Coronary artery (tissue), 2 donors: ENCODE measurements at places on chromosomes 6 and 20.

GRCh38 chr20:53970232-53970631 lies 100.2 kb downstream of the BCAS1 start:
- no peak for DNase-seq

GRCh38 chr6:103367212-103367611 lies 1492.5 kb downstream of the HACE1 start:
- no peak for DNase-seq

DNA sequence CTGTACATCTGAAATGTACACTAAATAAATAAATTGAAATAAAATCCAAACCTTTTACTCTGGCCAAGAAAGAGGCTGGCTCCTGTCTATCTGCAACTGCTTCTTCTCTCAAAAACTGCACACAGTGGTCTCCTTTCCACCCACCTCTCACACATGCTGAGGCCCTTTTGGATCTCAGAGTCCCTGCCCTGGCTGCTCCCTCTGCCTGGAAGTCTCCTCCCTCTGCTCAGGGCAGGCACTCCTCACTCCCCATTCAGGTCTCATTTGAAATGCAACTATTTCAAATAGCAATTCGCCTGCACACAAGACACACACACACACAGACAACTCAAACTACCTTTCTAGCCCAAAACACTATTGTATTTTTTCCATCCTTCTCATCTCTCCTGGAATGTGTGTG lies 348.8 kb downstream of the PKHD1 start:
- DNase-seq, result no peak

DNA sequence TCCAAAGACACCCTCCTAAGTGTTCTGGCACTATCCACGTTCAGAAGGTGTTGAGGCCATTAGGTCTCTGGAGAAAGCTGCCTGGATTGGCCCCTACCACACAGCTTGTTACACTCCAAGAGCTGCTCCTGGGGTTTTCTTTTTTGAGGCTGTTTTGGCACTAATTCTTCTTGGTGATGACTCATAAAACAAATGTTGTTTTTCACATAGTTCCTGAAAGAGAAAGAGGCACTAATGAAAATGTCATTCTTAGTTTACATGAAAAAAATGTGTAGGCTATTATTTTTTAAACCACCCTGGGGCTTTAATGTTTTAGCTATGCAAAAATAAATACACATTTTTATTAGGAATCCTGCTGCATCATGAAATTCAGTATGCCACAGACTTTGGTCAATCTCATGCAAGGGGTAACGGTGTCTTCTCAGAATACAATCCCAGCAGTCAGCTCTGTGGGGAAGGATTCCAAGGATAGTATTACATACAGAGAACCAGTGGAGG lies 38.1 kb downstream of the TBPL1 start:
- DNase-seq, result no peak

DNA sequence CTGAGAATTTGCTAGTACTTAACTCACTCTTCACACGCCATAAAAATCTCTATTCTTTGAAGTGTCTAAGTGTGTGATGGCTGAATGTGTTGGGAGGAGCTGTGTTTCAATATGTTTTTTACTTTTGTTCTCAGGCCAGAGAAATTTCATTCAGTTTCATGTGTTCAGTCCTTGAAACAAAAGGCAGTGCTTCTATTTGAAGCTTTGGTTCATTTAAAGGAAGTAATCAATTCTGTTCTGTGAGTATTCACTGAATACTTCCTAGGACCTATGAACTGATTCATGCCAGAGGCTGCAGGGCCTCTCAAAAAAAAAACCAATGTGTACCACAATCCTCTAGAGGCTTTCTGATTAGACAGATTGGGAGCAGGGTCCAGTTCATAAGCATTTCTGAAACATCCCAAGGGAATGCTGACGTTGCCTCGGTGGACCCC lies 12.4 kb upstream of the F13A1 start:
- DNase-seq, result no peak

- DNase-seq, result no peak
Observed at GRCh38 chr6:170464524-170464979, 88.6 kb downstream of the PSMB1 start.

- no peak for DNase-seq
Observed at GRCh38 chr6:53048431-53049195, 16.6 kb upstream of the FBXO9 start.

GRCh38 chr6:37984578-37984977 lies 165.1 kb downstream of the ZFAND3 start:
- DNase-seq, result no peak

DNA sequence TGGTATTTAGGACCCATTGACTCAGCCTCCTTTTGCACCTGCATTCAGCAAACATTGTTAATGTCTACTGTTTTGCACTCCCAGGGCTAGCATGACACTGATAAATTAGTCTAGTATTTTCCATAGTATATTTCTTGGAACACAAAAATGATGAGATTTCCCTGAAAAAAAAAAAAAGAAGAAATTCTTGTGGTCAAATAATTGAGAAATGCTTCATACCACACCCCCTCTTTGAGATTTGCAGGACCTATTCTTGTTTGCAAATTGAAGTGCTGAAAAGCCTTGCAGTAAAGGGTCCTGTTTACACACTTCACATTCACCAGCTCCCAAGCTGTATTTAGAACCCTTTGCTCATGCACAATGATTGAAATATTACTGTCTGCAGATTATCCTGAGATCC lies 36.3 kb upstream of the CLIC5 start:
- DNase-seq, result no peak

DNA sequence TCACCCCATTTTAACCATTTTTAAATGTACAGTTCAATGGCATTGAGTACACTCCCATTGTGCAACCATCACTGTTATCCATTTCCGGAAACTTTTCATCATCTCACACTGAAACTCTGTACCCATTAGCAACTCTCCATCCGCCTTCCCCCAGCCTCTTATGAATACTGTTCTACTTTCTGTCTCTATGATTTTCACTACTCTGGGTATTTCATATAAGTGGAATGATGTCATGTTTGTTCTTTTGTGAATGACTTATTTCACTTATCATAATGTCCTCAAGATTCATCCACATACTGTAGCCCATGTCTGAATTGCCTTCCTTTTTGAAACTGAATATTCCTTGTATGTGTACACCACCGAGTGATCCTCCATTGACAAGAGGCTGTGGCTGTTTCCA lies 92.9 kb upstream of the TOX2 start:
- DNase-seq, result no peak

DNA sequence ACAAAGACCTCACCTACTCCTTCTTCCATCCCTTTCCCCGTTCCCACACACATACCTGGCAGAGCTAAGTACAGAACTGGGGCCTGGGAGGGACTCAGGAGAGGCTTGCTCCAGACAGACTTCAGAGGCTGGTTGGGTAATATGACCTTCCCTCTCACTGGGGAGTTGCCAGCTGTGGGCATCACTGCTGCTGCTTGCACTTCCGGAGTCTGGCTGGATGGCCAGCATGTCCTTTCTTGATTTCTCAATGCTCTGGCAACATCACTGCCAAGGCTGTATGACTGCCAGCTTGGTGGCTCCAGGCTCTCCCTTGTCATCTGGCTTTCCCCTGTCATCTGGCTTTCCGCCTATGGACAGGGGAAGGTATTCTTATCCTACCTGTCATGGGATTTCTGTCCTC lies 47.8 kb downstream of the CDH22 start:
- DNase-seq, result no peak

DNA sequence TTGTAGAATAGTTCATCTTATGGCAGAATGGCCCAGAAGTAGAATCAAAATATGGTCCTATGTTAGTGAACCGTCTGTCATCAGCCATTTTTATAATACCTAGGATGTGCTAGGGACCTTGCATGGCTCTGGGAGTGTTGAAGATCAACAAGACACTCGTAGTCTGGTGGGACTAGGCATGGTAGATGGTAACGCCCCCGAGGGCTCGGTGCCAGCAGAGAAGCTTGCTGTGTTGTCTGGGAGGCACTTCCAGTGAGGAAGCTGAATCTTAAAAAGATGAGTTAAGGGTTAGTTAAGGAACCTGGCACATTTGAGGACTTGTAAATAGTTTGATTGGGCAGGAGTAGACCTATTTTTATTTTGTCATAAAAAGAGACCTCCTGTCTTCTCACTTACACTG lies 82.4 kb downstream of the MAP3K4 start:
- no peak for DNase-seq

DNA sequence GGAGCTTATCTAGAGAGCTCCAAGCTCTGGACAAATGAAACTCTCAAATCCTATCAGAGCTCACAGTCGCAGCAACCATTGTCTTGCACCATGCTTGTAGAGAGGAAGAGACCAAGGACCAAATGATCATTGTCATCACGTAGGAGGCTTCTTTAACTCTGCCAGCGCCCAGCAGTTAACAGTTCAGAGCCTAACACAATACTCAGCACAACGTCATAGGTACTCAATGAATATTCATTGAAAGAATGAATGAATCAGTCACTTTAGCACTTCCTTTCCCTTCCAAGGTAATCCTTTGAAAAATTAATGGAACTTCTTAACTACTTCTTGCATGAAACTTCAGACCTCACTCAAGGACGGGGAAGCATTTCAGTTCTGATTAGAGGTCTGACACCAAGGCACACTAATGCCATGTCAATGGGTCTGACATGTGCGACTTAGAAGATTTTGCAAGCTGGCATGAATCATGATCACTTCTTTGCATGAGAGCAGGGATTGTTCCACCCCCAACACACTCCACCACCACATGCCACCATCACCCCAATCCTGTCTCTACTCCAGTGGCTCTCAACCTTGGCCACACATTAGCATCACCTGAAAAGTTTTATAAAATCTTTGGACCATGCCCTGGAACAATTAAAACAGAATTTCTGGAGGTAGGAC lies 45.1 kb downstream of the KHDC1L start:
- DNase-seq, result no peak

- DNase-seq, result no peak
Observed at GRCh38 chr6:45714741-45715507, 300.7 kb downstream of the CLIC5 start.

DNA sequence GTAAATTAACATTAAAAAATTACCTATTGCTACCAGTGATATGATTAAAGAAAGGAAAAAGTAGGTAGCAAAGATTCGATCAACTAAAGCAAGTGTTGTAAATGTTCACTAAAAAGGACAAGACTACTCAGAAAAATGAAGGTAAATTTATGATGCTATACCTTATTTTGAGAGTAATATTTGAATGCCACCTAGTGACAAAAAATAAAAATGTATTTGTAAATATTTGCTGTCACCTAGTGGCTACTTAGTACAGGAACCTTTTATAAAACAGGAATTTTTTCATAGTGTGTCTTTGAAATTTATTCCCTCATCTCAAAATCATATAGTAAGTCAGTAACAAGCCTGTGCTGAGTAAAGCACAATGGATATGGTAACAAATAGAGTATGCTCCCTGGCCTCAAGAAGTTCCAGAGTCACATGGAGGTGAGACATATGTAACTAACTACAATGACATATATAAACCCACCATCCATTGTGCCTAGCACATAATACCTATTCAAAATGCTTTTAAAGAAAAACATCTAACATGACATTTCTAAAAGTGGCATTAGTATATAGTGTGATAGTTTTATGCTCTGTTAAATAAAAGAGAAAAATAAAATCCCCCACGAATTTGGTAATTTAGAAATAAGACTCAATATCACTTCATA lies 193.1 kb upstream of the SIM1 start:
- DNase-seq, result no peak

DNA sequence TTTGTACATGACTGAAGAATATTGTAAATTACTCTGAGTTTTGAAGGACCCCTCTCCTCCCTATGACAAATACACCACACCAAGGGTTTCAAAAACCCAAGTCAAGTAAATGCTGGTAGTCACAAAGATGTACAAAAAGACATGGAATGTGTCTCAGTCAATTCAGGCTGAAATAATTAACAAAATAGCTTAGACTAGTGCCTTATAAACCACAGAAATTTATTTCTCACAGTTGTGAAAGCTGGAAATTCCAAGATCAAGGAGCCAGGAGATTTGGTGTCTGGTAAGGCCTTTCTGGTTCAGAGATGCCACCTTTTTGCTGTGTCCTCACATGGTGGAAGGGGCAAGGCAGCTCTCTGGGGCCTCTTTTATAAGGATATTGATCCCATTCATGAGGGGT lies 202.3 kb upstream of the RIN2 start:
- DNase-seq, result no peak

- DNase-seq, result no peak
Observed at GRCh38 chr20:9499126-9499899, 15.1 kb upstream of the LAMP5 start.

DNA sequence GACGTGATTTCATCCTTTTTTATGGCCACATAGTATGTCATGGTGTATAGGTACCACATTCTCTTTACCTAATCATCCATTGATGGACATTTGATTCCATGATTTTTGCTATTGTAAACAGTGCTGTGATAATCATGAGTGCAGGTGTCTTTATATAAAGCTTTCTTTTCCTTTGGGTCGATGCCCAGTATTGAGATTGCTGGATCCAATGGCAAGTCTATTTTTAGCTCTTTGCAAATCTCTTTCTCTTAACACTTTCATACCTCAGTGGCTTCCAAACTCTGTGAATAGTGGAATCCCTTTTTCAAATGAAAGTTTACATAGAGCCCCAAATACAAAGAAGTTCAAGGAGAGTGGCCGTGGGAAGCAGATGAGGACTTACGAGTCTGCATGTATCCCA lies 105.8 kb upstream of the SPTLC3 start:
- DNase-seq, result no peak

- no peak for DNase-seq
Observed at GRCh38 chr6:50720623-50721022, 7.3 kb downstream of the TFAP2D start.

GRCh38 chr6:129134535-129134934 lies 251.6 kb downstream of the LAMA2 start:
- DNase-seq, result no peak

GRCh38 chr6:148935705-148936435 lies 189.0 kb downstream of the UST start:
- no peak for DNase-seq

DNA sequence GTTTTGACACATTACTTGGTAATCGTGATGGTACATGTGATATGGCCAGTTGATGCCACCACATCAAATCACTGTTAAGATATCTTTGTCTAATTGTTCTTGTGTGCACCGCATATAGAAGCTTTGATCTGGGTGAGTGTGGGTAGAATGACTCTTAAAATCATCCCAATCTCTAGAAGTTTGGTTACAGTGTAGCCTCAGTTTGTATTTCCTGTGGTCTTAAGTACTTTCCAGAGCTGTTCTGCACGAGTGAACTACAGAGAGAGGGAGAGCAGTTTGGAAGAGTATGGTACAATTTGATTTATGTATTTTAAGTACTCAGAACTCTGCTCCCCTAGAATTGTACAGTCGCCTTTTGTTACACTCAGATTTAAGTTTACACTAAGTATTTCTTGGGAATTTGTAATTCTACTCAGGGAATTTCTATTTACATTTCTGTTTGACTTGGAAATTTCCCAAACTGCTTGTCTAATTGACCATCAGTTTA lies 37.5 kb downstream of the SNX9 start:
- no peak for DNase-seq

DNA sequence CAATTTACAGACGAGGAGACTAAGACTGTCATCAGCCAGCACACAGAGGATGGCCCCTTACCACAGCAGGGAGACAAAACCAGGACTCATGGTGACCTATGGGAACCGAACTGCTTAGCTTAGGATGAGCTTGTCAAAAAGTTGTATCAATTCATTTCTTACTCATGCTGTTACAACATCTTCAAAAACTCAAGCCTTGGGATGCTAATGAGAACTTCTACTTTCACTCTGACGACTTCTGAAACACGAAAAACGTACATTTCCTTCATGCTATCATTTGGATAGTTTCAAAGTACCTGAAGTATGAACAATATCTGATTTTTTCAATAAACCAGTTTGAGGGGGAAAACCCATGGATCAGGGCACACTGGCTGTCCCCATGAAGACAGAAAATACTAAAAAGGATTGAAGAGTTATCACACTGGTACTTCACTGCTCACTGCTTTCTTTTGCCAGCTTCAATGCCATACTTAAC lies 31.9 kb downstream of the HIVEP2 start:
- DNase-seq, result no peak
